ENCODE measurements at places on chromosomes 16 and 17.

GRCh38 chr16:86499889-86500707, 10.2 kb upstream of the FOXF1 start:
- no peak for DNase-seq

DNA sequence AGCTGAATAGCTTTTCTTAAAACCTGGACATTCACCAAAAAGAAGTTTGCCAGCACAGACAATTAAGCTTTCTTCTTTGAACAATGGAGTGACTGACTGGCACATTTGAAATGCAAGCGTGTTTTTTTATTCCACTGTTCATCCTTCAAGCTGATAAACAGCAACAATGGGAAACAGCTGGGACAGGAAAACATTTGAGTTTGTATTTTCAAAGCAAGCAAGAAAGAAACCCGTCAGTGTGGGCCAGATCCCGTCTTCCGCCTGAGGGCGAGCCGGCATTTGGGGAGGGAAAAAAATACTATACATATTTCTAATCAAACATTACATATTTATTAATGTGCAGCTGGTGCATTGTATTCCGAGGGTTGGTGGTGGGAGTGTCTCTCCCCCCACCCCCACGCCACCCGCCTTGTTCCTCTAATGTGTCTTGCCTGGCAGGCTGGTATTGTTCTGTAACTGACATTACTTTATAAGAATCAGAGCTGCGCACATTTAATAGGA, 94.3 kb downstream of the CYLD start:
- no peak for DNase-seq

- no peak for DNase-seq
Observed at GRCh38 chr17:32385121-32385520, 35.2 kb downstream of the ZNF207 start.

- no peak for DNase-seq
Observed at GRCh38 chr17:55410722-55411462, 10.7 kb downstream of the MMD start.

DNA sequence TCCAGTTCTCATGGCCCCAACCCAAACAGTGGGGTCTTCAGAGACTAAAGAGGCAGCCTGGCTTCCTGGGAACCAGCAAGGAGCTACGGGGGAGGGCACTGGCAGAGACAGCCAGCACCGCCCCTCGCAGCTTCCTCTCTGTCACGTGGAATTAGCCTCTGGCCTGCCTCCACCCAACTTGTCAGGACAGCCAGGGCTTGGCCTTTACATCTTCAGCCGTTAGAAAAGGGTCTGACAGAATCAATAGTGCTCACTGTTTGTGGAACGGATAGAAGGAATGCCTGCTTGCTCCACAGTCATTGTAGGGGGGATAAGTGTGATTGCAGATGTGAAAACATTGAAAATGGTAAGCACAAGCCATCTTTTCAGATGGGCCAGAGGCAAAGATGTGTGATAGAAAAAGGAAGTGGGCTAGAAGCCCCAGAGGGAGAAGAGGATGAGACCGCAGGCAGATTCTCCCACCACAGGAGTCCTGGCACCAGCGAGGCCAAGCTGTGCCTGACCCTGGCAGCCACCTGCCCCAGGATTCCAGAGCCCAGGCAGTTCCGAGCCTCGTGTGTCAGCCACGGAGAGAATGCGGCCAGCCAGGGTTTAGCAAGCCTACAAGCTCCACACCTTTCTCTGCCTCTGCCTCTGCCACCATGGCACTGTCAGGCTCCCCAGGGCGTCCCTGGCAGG, 18.6 kb downstream of the GRIN2C start:
- DNase-seq, result peak; percentile 86

DNA sequence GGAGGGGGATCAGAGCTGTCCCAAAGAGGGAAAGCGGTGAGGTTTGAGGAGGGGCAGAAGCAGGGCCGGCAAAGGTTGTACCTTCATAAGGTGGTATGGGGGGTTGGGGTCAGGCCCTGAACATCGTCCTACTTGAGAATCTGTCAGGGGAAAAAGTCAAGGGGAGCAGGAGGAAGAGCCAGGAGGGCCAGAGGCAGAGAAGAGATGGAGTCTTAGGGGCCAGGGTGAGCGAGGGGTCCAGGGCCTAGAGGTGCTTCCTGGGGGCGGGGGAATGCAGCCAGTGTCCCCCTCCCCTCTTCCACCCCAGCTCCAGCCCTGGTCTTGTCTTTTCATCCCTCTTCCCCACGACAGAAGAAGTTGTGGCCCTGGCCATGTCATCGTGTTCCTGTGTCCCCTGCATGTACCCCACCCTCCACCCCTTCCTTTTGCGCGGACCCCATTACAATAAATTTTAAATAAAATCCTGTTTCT, 1.3 kb upstream of the PRRT2 start:
- no peak for DNase-seq

All from suppressor macrophage (primary cell).